ENCODE measurements at places on chromosomes 3 and 15. TPM values are rescaled to one million over a fixed set of nuclear protein-coding genes. Genes with fewer than 3 reads are reported as not detected.

EPHA3 gene
- total RNA-seq, result not detected

STRIT1 gene
- not detected for total RNA-seq

TM4SF4 gene
- total RNA-seq, result 30.7 TPM

CCDC39 gene
- total RNA-seq, result not detected

CCDC191 gene
- total RNA-seq, result 1.5 TPM

Measured in A549 treated with AZD2906 at 1 μM for 4 hours (cell line).